ENCODE measurements at places on chromosomes 2 and 18.

DNA sequence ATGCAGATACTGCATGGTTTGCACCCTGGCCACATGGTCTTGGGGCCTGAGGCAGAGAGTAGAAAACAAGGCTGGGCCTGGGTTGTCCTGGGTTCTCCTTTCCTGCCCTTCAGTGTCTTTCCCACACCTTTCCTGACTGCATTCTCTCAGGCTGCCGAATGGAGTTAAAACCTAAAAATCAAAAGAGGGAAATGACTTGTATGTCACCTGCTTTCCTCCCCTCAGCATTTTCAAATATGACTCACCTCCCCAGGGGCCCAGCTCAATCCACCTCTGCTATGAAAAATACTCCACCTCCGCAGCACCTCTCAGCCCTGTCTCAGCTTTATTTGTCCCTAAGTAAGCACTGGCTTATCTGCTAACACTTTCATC, 457.8 kb upstream of the MEX3C start:
- no peak for DNase-seq

- no peak for DNase-seq
Measured at GRCh38 chr2:205574001-205574400, 108.3 kb upstream of the NRP2 start.

- peak; percentile 46 for DNase-seq
Measured at GRCh38 chr2:115165529-115166109, 723.2 kb downstream of the DPP10 start.

GRCh38 chr2:171923206-171923605, 945 bp downstream of the HAT1 start:
- DNase-seq: peak; percentile 16

GRCh38 chr2:185384822-185385560, 353.6 kb upstream of the FSIP2 start:
- DNase-seq: no peak

- DNase-seq: peak; percentile 48
Measured at GRCh38 chr2:133489641-133490410, 78.4 kb downstream of the NCKAP5 start.

DNA sequence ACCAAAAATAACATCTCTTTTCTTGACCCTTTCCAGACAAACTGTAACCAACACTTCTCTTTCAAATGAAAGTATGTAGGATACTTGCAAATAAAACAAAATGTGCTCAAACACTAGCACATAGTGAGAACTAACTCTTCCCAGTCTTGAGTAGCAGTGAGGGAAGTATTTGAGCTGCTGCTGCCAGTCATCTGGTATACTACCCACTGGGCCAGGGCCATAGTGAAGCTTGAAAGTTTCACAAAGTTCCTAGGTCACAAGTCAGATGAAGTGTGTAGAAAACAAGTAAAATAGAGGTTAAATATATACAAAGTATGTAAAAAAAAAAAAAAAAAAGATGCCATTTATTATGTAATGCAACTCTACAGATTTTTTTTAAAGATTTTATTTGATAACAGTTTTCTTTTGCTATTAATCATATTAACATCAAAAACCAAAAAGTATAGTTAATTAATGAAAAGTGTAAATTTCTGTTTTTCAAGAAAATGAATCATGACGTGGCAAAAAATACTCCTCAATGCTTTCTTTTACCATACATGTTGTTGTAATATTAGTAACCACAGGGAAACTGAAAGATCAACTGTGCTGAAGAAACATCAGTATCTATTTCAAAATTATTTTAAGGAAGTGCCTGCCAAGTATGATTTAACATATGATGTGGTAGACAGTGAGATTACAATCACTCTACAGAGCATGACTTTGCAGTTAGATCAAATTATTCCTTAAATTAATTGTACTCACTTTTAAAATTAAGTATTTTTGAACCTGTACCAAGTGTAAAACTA, 21.6 kb upstream of the TRIB2 start:
- DNase-seq: no peak

- DNase-seq: no peak
Measured at GRCh38 chr2:37378411-37378810, 34.0 kb downstream of the QPCT start.

GRCh38 chr2:32061973-32062861, 1.1 kb upstream of the SPAST start:
- peak; percentile 60 for DNase-seq

DNA sequence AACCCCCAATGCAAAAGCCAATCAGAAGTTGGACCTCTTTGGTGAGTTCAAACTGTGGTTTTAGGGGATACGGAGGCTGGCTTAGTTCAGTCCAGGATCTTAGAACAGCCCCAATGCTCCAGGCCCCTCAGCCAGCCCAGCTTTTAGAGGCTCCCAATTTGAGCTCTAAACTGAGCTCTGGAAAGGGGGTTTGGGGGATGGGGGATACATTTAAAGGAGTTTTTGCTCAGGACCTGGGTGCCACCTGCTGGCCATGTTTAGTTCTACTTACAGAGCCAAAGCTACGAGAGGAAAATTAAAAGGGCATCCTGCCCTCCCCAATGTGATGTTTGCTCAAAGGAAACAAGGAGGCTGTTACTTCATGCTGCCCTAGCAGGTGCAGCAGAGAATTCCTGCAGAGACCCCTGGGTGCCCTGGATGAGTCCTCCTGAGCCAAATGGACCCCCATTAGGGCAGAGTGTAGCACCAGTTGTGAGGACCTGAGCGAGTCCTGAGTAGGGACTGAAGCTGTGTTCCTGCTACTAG, 15.9 kb upstream of the TMEM214 start:
- peak; percentile 63 for DNase-seq

Measured in body of pancreas (tissue), 4 donors.